Activated gamma-delta T cell treated with Interleukin-2 at 50 U/mL for 16 hours (primary cell): ENCODE measurements at places on chromosomes 1 and 21.
A peak's percentile ranks its signal among the peaks of the same experiment; 100 is the strongest.

GRCh38 chr1:175314300-175314699 is 121.7 kb upstream of the KIAA0040 start:
- DNase-seq = no peak

GRCh38 chr1:165355139-165355976 is 1.2 kb downstream of the LMX1A start:
- DNase-seq = no peak

- peak; percentile 23 for DNase-seq
Observed at GRCh38 chr1:13700521-13701270, 708 bp downstream of the PRDM2 start.

GRCh38 chr1:116432655-116433265 is 59.7 kb downstream of the ATP1A1 start:
- no peak for DNase-seq

DNA sequence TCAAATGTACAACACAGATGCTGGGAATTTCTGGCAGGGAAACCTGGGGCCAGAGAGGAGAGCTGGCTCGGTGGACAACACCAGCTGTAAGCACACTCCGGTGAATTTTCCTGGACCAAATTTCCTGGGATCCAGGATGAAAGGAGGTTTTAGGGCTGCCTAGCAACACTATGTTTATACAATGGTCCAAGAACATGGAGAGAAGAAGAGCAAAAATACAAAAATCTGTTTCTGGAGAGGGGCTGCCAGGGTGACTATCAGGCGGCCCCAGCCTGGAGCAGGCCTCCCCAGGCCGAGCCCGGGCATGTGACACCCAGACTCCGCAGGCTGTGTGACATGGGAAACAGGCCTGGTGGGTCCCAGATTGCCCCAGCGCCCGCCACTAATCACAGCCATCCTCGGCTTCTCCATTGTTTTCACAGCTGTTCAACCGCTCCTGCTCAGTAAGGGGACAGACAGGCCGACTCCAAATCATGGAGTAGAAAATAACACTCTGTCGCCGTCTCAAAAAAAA is 336.0 kb upstream of the NFIA start:
- DNase-seq = no peak

DNA sequence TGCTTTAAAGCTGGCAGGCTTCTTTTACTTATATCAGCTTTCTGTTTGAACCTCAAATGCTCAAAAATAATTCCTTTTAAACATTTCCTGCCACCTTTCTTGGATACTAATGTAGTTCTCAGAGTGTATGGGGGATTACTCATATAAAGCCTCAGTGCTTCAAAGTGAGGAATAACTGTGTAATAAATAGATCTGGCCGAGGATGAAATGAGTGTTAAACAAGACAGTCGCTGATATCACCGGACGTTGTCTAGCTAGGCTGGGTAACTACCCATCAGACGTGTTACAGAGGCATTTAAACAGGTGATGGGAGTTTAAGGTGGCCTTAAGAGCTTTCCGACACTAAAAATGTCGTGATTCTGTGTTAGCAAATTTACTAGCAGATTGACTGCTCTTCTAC is 53.1 kb downstream of the VANGL2 start:
- DNase-seq = no peak

DNA sequence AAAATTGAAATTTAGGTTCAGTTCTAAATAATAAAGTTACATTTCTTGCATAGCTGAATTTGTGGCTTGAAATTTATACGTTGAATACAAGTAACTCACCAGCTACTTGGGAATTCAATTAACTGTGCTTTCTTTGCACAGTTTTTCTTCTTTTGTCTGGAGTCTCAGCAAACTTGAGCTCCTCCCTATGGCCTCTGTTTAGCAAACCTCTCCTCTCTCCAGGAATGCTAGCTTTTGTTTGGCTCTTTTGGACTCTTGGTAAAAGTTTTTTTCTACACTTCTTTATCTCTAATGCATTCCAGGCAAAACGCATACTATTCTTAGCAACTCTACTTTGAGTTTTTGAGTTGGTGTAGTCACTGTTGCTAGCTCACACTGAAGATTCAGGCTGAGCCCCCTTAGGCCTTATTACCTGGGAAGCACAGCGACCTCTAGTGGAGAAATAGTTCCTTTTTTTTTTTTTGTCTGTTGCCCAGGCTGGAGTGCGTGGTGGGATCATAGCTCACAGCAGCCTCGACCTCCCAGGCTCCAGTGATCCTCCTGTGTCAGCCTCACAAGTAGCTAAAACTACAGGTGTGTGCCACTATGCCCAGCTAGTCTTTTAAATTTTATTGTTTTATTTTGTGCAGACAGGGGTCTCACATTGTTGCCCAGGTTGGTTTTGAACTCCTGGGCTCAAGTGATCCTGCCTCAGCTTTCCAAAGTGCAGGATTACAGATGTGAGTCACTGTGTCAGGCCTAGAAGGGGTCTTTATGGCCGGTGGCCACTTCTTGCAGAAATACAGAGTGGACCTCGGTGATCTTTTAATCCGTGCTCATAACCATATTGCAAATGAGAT is 61.7 kb downstream of the CASQ2 start:
- no peak for DNase-seq

GRCh38 chr21:25360593-25360992 is 246.7 kb downstream of the MRPL39 start:
- no peak for DNase-seq

GRCh38 chr1:80535466-80535865 is 1265.3 kb upstream of the ADGRL2 start:
- DNase-seq = no peak

- peak; percentile 27 for DNase-seq
Observed at GRCh38 chr1:180213401-180214170, 16.5 kb upstream of the LHX4 start.

- no peak for DNase-seq
Observed at GRCh38 chr1:39081271-39082009, 55.3 kb downstream of the NDUFS5 start.

GRCh38 chr1:220119043-220119512 is 25.1 kb downstream of the IARS2 start:
- no peak for DNase-seq

GRCh38 chr1:212498283-212499040 is 65.7 kb downstream of the NENF start:
- DNase-seq = no peak

DNA sequence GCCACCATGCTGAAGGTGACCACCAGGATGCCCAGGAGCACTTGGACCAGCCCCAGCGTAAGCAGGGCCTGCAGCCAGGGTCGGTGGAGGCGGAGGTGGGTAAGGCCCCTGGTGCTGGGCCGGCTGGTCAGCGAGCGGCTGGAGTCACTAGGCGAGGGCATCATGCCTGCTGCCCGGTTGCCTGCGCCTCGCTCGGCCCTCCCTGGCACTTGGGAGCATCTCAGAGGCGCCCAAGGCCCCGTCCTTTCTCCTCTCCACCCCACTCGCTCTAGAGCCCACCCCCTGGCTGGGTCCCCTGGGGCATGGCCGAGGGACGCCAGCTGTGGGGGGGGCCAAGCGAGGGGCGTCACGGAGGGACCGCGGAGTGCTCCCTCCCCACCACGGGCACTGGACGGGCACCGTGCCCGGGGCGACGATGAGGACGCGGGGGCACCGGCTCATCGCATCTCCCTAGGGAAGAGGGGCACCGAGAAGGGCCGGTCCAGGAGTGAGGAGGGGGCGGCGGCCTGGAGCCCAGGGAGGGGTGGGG is 505 bp downstream of the ENTREP3 start:
- DNase-seq = no peak

- DNase-seq = no peak
Observed at GRCh38 chr1:172451002-172451443, 7.2 kb upstream of the PIGC start.

DNA sequence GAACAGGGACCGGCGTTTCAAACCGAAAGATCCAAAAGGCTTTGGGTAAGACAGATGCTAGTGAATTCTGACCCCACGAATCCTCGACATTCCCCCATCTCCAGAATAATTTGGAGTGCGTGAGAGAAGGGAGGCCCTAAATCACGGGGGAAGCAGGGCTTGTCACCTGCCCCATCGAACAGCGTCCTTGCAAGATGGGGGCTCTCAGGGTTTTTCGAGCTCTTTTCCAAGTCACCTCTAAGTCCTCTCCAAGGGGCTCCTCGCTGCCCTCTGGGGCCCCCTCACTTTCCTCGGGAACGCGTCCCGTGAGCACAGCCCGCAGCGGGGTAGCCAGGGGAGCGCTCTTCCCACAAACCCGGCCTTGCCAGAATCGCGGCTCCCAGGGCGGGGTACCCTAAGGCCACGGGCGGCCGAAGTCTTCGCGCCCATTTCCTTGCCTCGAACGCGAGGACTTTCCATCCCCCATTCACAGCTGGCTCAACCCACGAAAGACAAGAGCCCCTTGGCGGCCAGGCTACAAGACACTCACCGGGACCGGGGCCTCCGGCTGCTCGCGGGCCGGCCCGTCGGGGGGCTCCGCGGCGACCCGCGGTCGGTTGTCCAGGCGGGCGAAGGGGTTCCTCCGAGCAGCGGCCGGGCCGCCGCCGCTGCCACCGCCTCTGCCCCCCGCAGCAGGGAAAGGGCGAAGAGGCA is 546 bp downstream of the DONSON start:
- DNase-seq = no peak

DNA sequence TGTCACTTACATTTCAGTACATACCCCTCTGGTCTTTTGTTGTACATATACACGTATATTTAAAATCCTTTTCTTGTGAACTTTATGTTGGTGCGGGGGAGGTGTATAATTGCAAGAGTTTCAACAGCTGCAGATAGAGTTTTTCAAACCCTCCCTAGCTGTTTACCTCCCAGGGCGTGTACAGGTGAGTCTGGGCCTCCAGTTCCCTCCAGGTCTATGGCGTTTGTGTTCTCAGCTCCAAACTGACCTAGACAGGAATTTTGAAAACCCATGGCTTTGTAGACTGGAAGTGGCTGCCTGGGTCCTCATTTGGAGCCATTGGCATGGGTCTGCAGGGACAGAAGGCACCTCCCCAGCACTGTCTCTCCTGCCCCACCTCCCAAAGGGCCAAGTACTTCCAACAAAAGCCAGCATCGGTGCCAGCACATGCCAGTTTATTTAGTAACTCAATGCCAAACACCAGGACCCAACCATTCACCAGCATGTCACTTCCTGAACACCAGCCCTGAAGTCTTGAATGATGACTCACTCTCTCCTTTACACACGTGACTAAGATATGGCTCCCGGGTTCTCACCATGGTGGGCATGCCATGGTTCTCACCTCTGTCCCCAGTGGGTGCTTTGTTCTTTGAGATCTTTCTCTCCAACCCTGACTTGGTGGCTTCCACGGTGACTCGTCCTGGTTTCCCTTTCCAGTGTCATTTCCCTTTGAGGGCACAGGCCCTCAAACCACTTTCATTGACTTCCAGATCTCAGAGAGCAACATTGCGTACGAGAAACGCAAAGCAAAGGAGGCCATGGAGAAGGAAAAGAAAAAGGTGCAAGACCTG is 57.3 kb upstream of the EFHD2 start:
- DNase-seq = peak; percentile 41

DNA sequence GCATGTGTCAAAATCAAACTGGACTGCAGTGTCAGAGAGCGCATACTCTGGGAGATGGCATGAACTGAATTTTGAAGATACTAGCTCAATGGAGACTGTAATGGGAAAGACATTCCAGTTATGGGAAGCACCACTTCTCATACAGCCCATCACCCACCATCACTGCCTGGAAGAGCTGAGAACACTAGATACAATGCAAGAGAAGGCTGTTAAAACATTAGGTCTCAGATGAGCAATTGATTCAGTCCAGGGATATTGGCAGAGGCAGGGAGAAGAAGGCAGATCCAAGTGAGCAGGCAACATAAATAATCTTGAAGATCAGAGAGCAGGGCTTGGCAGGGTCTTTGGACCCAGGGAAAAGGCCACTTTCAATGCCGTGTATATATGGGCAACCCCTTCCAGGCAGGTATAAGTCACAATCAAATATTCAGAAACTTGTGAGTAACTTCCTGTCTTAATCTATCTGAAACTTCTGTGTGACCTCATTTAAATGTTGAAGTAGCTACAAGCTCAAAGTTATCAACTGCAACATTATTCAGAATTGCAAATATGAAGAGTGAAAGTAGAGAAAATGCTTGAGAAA is 290.3 kb upstream of the SGIP1 start:
- no peak for DNase-seq

DNA sequence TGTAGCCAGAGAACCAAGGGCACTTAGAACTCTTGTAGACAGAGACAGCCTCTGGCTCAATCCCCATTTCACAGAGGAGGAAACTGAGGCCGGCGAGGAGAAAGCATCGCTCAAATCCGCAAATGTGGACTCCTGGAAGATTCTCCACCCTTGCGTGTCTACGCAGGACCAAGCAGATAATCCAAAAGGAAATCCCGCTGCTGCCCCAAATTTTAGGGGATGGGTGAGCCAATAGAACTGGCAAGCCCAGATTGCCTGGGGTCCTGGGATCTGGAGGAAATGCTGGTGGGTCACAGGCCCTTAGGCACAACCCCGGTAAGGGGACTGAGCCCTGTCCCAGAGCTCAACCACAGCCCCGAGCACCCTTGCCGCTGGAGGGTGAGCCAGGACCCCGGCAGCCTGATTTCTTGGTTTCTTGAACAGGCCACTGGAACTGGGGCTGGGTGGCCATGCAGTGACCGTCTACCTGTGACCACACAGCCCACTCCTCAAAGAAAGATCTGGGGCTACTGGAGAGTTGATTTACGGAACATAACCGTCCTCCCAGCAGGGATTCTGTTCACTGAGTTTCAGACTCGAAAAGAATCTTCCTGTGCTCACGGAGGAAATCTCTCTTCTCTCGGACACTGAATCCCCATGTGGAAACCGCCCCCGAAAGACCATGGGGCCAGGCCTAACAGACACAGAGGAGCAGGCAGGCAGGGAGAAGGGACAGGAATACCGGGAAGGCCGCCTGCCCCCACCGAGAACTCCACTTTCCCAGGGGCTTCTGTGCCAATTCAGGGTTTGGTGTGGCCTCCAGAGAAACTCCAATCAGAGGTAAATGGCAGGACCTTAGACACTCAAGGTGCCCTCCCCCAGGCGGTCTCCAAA is 238.4 kb downstream of the NPHP4 start:
- DNase-seq = no peak

DNA sequence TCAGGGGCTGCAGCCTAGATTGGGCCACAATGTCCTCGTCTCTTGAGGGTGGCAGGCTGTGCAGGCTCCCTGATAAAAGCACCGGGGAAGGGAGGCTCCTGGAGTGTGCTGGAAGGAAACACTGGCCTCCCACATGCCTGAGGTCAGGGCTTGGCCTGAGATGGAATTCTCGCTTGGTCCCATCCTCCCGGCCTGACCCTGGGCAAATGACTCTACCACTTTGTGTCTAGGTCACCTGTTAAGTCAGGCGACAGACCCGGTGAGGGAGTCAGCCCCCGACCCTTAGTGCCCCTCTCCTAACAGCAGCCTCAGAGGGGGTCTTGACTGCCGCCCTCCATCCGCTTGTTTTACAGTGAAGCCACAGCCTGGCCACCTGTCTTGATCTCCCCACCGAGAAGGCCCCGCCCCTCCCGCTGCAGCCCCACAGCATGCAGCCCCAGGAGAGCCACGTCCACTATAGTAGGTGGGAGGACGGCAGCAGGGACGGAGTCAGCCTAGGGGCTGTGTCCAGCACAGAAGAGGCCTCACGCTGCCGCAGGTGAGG is 2.5 kb downstream of the SMIM1 start:
- DNase-seq = no peak

GRCh38 chr1:51558375-51558924 is 39.4 kb upstream of the EPS15 start:
- no peak for DNase-seq

- no peak for DNase-seq
Observed at GRCh38 chr1:107147843-107148242, 7.0 kb downstream of the NTNG1 start.

GRCh38 chr1:229843627-229844238 is 217.7 kb downstream of the URB2 start:
- DNase-seq = no peak
